ENCODE measurements at places on chromosomes 5 and 9.

- no peaks in the 10 kb centered on the region for H3K36me3 ChIP-seq
- no peaks in the 10 kb centered on the region for H3K4me1 ChIP-seq
- no peaks in the 10 kb centered on the region for H3K27me3 ChIP-seq
- no peak overlapping the region for H3K4me3 ChIP-seq
Observed at GRCh38 chr5:62299600-62299999, 6.4 kb upstream of the KIF2A start.

DNA sequence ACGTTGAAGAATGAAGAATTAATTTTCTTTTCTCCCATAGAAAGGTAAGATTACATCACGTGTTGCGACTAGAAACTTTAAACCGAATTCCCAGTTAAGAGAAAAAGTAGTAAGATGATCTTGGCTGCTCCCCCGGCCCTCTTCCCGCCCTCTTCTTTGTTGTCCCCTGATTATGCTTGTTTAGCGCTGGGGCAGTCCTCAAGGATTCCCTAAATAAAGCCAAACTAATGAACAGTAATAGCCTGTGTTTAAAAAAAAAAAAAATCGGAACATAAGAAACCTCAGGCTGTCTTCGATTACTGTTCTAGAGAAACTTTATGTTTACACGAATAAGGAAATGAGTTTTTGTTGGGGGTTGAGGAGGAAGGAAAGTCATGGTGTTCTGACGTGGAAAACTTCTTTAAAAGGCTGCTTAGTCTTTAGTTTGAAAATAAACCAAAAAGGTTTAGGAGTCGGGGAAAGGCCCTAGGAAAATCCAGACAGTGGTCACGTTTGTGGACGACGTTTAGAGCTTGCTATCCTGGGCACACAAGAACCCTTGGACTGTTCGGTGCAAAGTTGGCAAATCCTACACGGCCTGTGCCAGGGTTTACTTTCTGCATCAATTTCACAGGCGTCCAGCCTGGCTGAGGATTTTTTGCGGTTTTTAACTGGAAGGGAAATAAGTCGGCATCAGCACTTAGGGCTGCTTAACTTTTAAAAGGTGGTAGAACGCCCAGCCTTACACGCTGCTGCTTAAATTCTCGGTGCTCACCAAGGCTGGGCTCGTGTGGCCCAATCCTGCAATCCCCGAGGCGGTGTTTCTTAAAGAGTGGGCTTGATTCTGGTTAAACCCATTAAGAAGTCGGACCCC lies 1.1 kb upstream of the MAT2B start:
- peak; percentile 73 for DNase-seq
- peaks cover 5% of the 10 kb centered on the region for H3K4me1 ChIP-seq
- H3K27ac ChIP-seq: peak overlapping the region; percentile 98
- H3K36me3 ChIP-seq: no peaks in the 10 kb centered on the region
- peak overlapping the region; percentile 75 for H3K4me3 ChIP-seq

- no peak overlapping the region for H3K4me3 ChIP-seq
- DNase-seq: no peak
- no peak overlapping the region for H3K27ac ChIP-seq
- no peaks in the 10 kb centered on the region for H3K27me3 ChIP-seq
- no peaks in the 10 kb centered on the region for H3K4me1 ChIP-seq
Observed at GRCh38 chr9:89464300-89464901, 33.5 kb downstream of the SEMA4D start.

- no peak for DNase-seq
- H3K4me1 ChIP-seq: no peaks in the 10 kb centered on the region
- no peak overlapping the region for H3K4me3 ChIP-seq
- no peaks in the 10 kb centered on the region for H3K36me3 ChIP-seq
Observed at GRCh38 chr9:117718701-117719100, 14.5 kb downstream of the TLR4 start.

GRCh38 chr9:15999422-16000339 lies 446.8 kb downstream of the CCDC171 start:
- no peak overlapping the region for H3K4me3 ChIP-seq
- no peaks in the 10 kb centered on the region for H3K36me3 ChIP-seq
- no peak for DNase-seq
- no peak overlapping the region for H3K27ac ChIP-seq
- no peaks in the 10 kb centered on the region for H3K4me1 ChIP-seq

- no peak overlapping the region for H3K27ac ChIP-seq
- no peak overlapping the region for H3K4me3 ChIP-seq
Observed at GRCh38 chr5:169197343-169197742, 103.6 kb downstream of the SLIT3 start.

DNA sequence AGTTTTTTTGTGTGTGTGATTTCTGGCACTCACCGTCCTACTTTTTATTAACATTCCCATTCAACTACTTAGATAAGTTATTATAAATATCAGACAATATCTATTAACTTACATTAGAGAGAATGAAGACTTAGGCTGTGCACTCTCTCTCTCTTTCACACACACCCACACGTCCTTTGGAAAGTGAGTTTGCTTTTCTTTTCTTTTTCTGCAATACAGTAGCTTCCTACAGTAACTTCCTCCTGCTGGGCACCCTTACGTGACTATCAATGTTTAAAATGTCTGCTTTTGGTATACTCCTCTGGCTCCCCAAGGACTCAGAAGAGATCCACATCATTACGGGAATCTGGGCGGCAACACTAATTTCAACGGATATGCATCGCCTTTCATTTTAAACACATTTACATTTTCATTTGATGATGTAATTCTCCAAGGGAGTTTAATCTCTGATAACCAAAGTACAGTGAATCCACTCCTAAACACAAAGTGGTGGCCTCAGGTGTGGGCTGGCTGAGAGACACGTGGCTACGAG lies 179.5 kb downstream of the MAPKAP1 start:
- no peaks in the 10 kb centered on the region for H3K27me3 ChIP-seq
- no peak for DNase-seq
- H3K36me3 ChIP-seq: no peaks in the 10 kb centered on the region
- no peak overlapping the region for H3K27ac ChIP-seq
- H3K4me1 ChIP-seq: no peaks in the 10 kb centered on the region
- no peak overlapping the region for H3K4me3 ChIP-seq

All from breast epithelium (tissue), 4 donors.